Muscle of leg (tissue), 16 donors: ENCODE measurements at places on chromosomes 1 and 21. TPM values are rescaled to one million over a fixed set of nuclear protein-coding genes. Genes with fewer than 3 reads are reported as not detected.
A peak's percentile ranks its signal among the peaks of the same experiment; 100 is the strongest.

LINGO4 gene
- total RNA-seq, result 0.22 TPM

TMEM125 gene
- total RNA-seq, result not detected

TBX15 gene
- 41.4 TPM for total RNA-seq

GRCh38 chr1:202362212-202362611, 13.7 kb downstream of the PPP1R12B start:
- H3K4me1 ChIP-seq, result no peaks in the 10 kb centered on the region
- no peaks in the 10 kb centered on the region for H3K36me3 ChIP-seq
- H3K4me3 ChIP-seq, result no peak overlapping the region
- H3K27me3 ChIP-seq, result no peaks in the 10 kb centered on the region

DNA sequence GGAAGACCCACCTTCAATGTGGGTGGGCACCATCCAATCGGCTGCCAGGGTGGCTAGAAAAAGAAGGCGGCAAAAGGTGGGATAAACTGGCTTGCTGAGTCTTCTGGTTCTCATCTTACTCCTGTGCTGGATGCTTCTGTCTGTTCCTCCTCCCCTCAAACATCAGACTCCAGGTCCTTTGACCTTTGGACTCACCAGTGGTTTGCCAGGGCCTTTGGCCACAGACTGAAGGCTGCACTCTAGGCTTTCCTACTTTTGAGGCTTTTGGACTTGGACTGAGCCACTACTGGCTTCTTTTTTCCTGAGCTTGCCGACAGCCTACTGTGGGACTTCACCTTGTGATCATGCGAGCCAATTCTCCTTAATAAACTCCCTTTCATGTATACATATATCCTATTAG, 55.9 kb downstream of the VCAM1 start:
- no peaks in the 10 kb centered on the region for H3K36me3 ChIP-seq
- H3K4me3 ChIP-seq, result no peak overlapping the region
- DNase-seq, result no peak
- H3K27me3 ChIP-seq, result no peaks in the 10 kb centered on the region
- H3K27ac ChIP-seq, result no peak overlapping the region

- peaks cover 3% of the 10 kb centered on the region for H3K4me1 ChIP-seq
- no peaks in the 10 kb centered on the region for H3K36me3 ChIP-seq
- H3K4me3 ChIP-seq, result no peak overlapping the region
- no peaks in the 10 kb centered on the region for H3K27me3 ChIP-seq
These were observed 224.2 kb downstream of the DISC1 start for GRCh38 chr1:231850786-231851185.

GRCh38 chr21:36790616-36791015, 91.7 kb downstream of the SIM2 start:
- peaks cover 8% of the 10 kb centered on the region for H3K4me1 ChIP-seq
- H3K27me3 ChIP-seq, result no peaks in the 10 kb centered on the region
- no peaks in the 10 kb centered on the region for H3K36me3 ChIP-seq
- DNase-seq, result peak; percentile 31

DNA sequence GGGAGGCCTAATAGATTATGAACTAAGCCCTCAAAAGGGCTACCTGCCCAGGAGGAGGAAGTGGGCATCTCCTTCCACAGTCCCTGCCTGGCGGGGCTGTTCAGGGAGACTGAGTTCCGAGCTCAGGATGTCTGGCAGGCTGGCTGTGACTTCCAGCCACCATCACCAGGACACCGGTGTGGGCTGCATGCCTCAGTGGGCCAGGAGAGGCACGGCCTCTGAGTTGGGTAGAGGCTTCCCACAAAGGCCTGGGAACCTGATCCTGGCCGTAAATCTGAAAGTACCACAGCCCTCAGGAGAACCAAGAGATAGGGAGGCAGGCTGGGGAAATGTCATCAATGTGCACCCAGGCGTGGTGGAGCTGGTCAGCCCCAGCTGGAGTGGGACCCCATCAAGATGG, 29.1 kb downstream of the NTPCR start:
- H3K27me3 ChIP-seq, result no peaks in the 10 kb centered on the region
- peaks cover 2% of the 10 kb centered on the region for H3K4me1 ChIP-seq
- peaks cover 36% of the 10 kb centered on the region for H3K36me3 ChIP-seq
- no peak overlapping the region for H3K4me3 ChIP-seq
- no peak for DNase-seq

DNA sequence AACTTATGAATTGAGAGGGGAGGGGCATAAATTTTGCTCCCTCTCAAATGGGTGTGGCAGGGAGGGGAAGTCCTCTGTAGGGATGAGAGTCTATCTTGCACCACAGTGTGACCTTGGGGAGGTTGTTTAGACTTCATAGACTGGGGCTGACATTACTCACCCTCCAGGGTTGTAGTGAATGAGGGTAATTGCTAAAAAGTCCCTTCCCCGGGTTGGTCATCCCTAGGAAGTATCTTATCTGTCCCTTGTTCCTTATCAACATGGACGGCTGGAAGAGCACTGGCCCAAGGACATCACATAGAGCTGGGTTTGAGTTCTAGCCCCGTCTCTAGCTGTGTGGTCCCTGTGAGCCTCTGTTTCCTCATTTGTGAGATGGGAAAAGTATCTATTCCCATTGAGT, 52.4 kb upstream of the SLC2A1 start:
- H3K36me3 ChIP-seq, result no peaks in the 10 kb centered on the region
- peaks cover 4% of the 10 kb centered on the region for H3K4me1 ChIP-seq
- no peak overlapping the region for H3K27ac ChIP-seq
- DNase-seq, result no peak
- H3K27me3 ChIP-seq, result peaks cover 22% of the 10 kb centered on the region

DNA sequence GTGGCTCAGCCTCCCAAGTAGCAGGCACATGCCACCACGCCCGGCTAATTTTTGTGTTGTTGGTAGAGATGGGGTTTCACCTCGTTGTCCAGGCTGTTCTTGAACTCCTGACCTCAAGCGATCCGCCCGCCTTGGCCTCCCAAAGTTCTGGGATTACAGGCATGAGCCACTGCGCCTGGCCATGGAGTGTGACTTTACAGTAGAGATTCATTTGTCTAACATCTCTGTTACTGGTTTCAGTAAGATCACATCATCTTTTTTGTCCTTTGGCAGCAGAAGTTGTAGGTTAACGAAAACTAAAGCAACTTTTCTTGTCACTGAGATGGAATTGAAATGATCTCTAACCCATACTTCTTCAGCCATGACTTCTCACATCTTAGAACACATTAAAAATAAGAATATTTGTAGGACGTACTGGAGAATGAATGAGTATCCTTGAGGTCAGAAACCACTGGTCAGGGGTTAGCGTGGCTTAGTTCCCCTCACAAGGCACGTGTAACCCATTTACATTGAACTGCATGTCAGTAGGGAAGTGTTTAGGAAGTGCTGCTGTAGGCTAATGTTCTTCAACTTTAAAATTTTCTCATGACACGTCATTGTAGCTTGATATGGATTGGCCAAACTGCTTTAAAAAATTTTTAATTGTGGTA, 75.9 kb downstream of the CAMTA1 start:
- H3K27me3 ChIP-seq, result no peaks in the 10 kb centered on the region
- DNase-seq, result no peak
- no peaks in the 10 kb centered on the region for H3K36me3 ChIP-seq

DNA sequence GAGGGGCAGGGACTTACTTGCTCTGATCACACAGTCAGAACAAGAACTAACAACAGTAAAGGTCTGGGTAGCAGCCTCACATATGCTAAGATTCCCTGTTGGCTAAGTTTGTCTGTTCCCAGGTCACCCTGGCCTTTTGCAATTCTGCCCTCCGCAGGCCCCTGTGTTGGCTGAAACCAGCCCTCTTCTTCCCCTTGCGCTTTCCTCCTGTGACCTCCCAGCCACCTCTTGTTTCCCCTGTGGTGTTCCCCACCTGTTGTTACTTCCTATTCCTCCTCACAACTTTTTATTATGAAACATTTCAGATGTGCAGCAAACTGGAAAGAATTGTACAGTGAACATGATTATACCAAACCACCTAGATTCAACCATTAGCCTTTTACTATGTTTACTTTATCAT, 23.4 kb downstream of the MAPKAPK2 start:
- H3K27me3 ChIP-seq, result no peaks in the 10 kb centered on the region
- DNase-seq, result peak; percentile 48
- H3K4me3 ChIP-seq, result no peak overlapping the region
- peaks cover 55% of the 10 kb centered on the region for H3K4me1 ChIP-seq
- peak overlapping the region; percentile 96 for H3K27ac ChIP-seq
- no peaks in the 10 kb centered on the region for H3K36me3 ChIP-seq

DNA sequence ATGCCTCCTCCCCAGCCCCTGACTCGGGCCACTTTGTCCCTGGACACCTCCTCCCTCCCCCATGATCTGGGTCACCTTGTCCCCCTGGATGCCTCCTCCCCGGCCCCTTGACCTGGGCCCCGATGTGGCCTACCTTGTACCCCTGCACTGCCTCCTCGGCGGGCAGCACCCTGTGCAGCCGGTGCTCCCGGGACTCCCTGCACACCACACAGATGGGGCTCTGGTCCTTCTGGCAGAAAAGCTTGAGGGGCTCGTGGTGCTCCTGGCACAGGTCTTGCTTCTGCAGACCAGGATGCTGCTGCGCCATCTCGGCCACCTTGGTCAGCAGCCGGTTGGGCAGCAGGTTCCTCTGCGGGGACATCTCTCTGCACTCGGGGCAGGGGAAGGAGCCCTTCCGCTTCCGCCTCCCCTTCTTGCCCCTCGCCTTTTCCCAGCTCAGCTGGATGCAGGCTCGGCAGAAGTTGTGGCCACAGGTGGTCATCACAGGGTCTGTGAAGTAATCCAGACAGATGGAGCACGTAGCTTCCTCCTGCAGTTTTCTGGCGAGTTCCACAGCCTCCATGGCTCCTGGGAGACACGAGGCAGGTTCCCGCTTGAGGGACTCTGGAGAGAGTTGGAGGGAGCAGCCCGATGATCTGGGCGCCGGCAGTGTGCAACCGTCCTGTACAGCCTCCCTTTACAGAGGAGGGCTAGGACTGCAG, 2.0 kb downstream of the TRIM17 start:
- H3K4me3 ChIP-seq, result no peak overlapping the region
- peaks cover 45% of the 10 kb centered on the region for H3K27me3 ChIP-seq
- no peak overlapping the region for H3K27ac ChIP-seq
- DNase-seq, result no peak

- no peaks in the 10 kb centered on the region for H3K36me3 ChIP-seq
These were observed 16.7 kb downstream of the DISC1 start for GRCh38 chr1:231643071-231643934.

DNA sequence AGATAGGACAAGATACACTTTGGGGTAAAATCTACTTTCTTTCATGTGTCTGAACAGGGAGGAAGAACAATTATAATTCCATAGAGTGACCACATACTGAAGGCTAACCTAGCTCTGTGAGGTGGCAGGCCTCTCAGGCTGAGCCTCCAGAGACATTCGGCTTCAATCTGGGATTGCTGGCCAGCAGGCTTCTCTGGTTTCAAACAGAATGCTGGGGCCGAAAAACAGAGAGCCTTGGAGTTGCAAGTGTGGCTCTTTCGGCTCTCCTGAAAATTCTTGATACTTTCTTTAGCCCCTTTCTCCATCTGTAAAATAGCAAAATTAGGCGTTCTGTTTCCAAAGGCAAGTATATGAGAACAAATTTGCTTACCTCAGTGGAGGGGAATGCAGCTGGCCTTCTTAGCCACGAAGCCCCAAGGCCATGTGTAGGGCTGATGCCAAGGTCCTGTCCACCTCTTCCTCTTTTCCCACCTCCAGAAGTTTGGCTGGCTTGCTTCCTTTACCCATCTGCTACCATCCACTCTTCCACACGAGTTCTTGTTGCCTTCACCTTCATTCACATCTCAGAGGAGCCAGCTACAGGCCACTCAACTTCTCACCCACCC, 30.0 kb upstream of the UBE2U start:
- no peaks in the 10 kb centered on the region for H3K27me3 ChIP-seq
- peak overlapping the region; percentile 64 for H3K27ac ChIP-seq
- peak; percentile 68 for DNase-seq
- H3K4me3 ChIP-seq, result no peak overlapping the region
- H3K36me3 ChIP-seq, result peaks cover 8% of the 10 kb centered on the region
- H3K4me1 ChIP-seq, result peaks cover 12% of the 10 kb centered on the region
